ENCODE measurements at places on chromosomes 2 and 18. TPM values are rescaled to one million over a fixed set of nuclear protein-coding genes. Genes with fewer than 3 reads are reported as not detected.

DNA sequence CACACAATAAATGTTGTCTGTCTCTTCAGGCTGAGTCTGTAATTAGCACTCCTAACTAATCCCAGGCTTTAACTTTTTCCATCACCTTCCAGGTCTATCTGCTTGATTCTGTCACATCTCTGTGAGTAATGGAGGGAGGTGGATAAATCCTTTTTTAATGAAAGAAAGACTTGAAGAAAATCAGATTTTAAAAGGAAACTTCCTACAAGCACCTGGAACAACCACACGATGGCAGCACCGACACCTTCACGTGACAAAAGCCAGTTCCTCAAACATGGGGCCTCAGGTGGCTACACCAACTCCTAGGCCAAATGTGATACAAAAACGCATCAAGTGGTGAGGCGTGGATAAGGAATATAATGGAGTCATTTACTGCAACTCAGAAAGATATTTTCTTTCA lies 41.8 kb downstream of the TGFBRAP1 start:
- peak; percentile 76 for DNase-seq

- peak; percentile 40 for DNase-seq
Observed at GRCh38 chr2:234611209-234611608, 114.3 kb upstream of the ARL4C start.

- DNase-seq = no peak
Observed at GRCh38 chr18:55228707-55229106, 269.4 kb upstream of the CCDC68 start.

DNA sequence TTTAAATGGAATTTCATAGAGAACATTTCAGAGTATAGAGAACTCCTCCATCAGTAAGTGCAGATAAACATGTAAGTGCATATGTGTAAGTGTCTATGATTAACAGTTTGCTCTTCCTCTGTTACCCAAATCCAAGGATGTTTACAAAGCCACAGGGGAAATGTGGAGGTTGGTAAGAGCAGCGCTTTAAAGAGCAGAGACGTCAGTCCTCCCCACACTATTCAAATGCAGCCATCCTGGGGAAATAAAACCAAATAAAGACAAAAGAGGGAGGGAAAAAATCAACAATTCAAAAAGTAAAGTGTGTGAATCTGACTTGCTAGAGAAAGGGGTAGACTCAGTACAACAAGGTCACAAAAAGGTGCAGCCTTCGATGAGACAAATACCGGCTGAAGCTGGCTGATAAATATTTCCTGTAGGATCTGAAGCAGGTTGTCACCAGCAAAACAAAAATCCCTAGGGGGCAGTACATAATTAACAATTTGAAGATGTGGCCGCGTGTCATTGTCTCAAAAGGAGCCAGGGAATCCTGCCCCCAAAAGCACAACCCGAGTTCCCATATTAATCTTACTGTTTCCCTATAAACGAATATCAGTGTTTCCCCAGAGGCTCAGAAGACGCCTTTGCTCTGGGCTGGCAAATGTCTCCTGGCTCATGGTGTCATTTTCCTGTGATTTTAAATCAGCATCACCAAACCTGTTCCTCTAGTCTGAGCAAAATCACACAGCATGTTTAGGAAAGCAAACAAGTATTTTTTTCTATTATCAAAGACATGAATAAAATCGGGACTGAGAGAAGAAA lies 216.5 kb downstream of the CDCA7 start:
- peak; percentile 58 for DNase-seq

GRCh38 chr2:133345638-133346037 lies 222.6 kb downstream of the NCKAP5 start:
- no peak for DNase-seq

The HOXD10 gene
- 15.2 TPM for total RNA-seq

- DNase-seq = no peak
Observed at GRCh38 chr2:17599617-17600016, 59.1 kb downstream of the VSNL1 start.

GRCh38 chr2:10260130-10260529 lies 42.6 kb upstream of the HPCAL1 start:
- no peak for DNase-seq

- no peak for DNase-seq
Observed at GRCh38 chr2:81661081-81661480, 1356.5 kb upstream of the LRRTM1 start.

DNA sequence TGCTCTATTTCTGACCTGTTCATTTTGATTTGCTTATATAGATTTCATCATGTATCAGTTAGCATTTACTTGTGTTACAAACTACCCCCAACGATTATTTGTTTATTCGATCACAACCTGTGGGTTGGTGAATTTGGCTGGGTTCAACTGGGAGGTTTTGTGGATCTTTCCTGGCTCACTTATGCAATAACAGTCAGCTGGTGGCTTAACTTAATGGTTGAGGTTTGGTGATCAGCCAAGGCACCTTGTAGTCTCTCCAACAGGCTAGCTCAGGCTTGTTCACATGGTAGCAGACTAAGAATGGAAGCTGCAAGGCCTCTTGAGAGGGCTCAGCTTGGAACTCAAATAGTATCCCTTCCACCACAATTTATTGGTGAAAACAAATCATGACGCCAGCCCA lies 5.4 kb upstream of the PUM2 start:
- no peak for DNase-seq

DNA sequence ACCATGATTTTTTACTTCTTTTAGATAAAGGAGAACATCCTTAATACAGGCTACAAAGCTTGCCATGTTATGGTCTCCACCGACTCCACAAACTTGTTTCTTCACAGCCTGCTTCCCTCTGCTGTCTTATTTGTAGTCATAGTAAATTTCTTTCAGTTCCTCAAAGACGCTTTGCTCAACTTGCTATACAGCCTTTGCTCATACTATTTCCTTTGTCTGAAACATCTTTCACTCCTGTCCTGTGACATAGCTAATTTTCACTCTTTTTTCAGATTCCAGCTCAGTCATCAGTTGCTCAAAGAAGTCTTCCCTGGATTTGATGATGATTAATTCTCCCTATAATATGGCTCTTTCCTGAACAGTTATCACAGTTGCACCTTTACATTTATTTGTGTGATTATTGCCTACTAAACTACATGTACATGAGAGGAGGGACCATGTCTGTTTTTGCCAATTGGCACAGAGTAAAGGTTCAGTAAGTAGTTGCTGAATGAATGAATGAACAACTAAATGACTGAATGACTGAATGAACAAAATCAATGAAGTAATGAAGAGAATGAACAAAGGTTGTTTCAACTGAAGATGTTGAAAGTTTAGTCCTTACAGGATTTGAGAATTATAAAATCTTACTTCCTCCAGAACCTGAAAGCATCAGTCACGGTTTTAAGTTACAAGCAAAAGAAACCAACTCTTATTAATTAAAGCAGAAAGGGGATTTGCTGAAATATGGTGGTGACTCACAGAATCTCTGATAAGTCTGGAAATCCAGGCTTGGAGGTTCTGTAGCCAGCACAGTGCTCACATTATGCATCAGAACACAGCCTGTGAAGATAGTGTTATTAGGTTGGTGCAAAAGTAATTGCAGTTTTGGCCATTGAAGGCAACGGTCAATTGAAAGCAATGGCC lies 186.4 kb upstream of the FAM98A start:
- no peak for DNase-seq

The IL36A gene
- not detected for total RNA-seq

The CNDP1 gene
- not detected for total RNA-seq

The HSBP1L1 gene
- total RNA-seq = 5.2 TPM

The RGPD3 gene
- total RNA-seq = 0.51 TPM

DNA sequence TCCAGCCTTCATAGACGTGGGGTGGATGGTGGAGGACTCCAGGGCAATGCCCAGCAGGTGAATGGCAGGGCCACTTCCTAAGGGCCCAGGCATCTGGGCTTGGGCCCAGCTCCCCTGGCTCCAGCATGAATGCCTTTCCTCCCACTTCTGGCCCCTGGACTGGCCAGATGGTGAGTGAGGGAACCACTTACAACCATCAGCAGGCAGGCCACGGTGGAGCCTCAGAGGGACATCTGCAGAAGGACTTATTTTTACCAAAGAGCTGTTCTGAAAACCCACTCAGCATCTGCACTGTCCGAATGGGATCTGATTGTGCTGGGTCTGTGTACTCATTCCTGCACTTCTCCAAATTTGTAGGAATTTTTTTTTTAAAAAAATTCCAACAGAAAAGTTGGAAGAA lies 69.6 kb downstream of the SNTG2 start:
- DNase-seq = no peak

DNA sequence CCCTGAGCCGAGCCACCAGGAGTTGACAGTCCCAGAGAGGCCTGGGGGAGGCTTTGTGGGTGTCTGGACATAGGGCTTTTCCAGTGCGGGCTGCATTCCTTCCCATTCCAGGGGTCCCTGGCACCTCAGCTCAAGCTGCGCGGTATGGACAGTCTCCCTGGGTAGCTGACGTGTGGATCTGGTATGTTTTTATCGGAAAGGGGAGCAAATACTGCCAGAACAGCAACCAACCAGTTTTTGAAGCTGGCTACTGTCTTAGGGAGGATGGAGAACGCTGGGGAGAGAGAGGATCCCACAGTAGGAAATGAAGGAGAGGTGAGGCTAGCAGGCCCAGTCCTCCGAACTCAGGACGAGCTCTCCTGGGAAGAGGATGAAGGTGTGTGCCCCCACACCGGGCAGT lies 103.8 kb upstream of the APCDD1 start:
- no peak for DNase-seq

DNA sequence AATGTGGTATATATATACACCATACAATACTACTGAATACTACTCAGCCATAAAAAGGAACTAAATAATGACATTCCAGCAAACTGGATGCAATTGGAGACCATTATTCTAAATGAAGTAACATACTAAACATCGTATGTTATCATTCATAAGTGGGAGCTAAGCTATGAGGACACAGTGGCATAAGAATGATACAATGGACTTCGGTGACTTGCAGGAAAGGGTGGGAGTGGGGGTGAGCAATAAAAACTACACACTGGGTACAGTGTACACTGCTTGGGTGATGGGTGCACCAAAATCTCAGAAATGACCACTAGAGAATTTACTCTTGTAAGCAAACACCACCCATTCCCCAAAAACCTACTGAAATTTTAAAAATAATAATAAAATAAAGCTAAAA lies 87.9 kb downstream of the RAB31 start:
- DNase-seq = no peak

GRCh38 chr2:170282851-170283250 lies 104.9 kb downstream of the MYO3B start:
- no peak for DNase-seq

GRCh38 chr2:190533968-190534309 lies 583 bp downstream of the NEMP2 start:
- no peak for DNase-seq

GRCh38 chr2:29382486-29382885 lies 267.3 kb downstream of the CLIP4 start:
- no peak for DNase-seq

GRCh38 chr2:216615298-216616082 lies 17.7 kb upstream of the IGFBP2 start:
- DNase-seq = no peak

DNA sequence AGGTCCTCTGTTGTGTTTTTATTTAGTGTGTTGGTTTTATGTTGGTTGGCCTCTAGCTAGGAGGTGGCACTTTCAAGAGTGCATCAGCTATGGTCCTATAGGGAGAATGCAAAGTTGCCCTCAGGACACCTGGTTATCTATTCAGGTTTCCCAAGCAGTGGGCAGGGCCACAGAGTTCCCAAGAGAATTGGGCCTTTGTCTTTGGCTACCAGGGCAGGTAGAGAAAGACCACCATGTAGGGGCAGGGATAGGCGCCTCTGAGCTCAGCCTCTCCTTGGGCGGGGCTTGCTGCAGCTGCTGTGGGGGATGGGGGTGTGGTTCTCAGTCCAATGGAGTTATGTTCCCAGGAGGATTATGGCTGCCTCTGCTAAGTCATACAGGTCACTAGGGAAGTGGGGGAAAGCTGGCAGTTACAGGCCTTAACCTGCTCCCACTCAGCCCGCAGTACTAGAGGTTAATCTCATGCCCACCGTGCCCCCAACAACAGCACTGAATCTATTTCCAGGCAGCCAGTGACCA lies 26.0 kb downstream of the ABCB11 start:
- no peak for DNase-seq

The HAUS1 gene
- 102 TPM for total RNA-seq

The KCNG2 gene
- 0.51 TPM for total RNA-seq

DNA sequence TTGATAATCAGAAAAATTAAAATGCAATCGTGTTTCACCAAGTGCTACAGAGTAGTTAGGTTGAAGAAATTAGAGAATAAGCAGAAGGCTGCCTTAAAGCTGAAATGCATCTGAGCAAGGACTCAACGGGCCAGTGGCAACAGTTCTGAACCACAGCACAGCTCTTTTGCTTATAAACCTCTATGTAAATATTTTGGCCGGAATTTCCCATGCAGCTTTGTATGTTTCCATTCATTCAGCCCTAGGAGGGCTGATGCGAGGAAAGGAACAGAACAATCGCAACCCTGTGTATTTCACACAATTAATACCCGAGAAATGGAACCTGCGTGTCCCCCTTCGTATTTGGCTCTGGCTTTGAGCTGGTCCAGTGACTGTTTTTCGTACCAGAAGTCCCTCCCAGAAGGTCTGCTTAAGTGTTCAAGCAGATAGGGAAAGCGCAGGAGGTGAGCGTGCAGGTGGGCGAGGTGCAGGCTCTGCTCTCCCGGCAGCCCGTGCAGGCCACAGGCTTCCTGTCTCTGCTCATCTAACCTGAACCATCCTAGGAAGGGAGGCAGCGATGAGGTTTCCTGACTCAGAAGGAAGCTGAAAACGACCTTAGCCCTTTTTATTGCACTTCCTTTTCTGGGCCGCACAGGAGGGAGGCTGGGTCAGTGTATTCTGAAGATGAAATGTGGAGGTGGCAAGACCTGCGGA lies 67.3 kb downstream of the ASB1 start:
- DNase-seq = no peak

The CYP26B1 gene
- 0.60 TPM for total RNA-seq

The CD8B2 gene
- not detected for total RNA-seq

DNA sequence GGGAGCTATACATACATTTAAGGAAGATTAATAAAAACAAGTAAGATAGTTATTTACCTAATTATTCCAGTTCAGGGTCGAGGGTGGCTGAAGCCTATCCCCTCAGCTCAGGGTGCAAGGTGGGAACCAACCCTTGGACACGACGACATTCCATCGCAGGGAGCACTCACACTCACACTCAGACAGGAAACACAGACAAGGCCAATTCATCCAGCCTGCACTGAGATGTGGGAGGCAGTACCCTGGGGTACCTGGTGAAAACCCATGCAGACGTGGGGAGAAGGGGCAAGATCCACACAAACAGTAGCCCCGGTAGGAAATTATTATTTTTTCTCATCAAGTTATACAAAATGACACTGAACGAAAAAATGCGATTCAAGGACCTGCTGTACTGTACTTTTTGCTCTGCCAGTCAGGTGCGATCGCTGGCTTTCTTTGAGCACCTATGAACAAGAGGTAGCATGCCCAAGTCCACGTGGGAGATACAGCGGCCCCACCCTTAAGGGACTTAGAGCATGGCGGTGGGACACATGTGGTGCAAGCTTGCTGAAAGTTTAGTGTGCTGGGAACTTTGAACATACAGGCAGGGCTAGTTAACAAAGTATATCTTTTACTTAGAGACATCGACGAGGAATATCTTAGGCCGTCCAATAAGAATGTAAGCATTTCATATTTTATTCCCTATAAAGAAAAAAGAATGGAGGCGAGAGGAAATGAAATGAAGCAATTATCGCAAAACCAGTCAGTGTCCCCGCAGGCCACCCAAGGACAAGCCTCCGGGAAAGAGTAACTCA lies 624 bp downstream of the METTL8 start:
- DNase-seq = peak; percentile 53
